Stimulated activated CD8-positive, alpha-beta memory T cell treated with anti-CD3 and anti-CD28 coated beads, Interleukin-7, amount 100 ng/mL, for 48 hours (primary cell): ENCODE measurements at places on chromosomes 1 and 21.

DNA sequence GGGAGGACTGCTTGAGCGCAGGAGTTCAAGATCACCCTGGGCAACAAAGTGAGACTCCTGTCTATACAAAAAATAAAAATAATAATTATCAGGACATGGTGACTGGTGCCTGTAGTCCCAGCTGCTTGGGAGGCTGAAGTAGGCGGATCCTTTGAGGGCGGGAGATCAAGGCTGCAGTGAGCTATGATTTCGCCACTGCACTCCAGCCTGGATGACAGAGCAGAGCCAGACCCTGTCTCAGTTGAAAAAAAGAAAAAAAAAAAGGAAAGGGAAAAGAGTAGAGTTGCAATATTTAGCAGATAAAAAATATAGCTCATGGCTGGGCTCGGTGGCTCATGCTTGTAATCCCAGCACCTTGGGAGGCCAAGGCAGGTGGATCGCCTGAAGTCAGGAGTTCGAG is 3.3 kb upstream of the S1PR1 start:
- no peak for DNase-seq

DNA sequence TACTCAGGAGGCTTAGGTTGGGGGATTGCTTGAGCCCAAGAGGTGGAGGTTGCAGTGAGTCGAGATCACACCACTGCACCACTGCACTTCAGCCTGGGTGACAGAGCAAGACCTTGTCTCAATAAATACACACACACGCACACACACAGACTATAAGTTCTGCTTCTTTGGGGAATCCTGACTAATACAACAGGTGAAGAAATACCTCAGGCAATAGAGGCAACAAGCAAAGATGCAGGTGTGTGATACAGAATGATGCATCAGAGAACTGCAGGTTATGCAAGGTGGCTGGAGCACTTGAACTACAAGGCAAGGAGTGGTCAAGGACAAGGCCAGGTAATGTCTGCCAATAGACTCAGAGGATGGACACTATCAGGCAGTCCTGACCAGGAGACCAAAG is 117.6 kb upstream of the ZNF678 start:
- no peak for DNase-seq

DNA sequence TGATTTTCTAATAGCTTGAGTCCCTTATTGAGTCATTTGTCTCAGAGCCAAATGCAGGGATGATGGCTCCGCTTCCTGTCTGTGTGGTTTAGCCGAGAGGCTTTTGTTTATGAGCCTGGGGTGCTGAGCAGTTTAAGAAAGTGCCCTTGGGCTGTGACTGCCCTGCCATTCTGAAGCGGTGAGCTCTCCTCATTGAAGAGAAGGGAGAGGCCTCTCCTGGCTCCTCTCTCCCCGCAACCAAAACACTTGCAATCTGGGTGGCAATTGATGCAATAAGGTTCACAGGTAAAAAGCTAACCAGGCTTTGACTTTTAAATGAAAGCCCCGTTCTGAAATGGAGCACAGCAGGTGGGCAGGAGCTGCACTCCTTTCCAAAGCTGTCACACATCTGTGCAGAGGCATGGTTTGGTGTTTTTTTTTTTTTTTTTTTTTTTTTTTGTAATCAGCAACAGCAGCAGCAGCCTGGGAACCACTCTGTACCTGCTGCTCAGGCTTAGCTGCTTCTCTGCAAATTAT is 403.7 kb downstream of the SIPA1L2 start:
- no peak for DNase-seq

GRCh38 chr1:165356876-165357275 is 361 bp upstream of the LMX1A start:
- no peak for DNase-seq

GRCh38 chr1:228174482-228175315 is 9.1 kb downstream of the IBA57 start:
- DNase-seq: no peak

- no peak for DNase-seq
These were observed 278.5 kb downstream of the KCNH1 start for GRCh38 chr1:210855440-210855839.

DNA sequence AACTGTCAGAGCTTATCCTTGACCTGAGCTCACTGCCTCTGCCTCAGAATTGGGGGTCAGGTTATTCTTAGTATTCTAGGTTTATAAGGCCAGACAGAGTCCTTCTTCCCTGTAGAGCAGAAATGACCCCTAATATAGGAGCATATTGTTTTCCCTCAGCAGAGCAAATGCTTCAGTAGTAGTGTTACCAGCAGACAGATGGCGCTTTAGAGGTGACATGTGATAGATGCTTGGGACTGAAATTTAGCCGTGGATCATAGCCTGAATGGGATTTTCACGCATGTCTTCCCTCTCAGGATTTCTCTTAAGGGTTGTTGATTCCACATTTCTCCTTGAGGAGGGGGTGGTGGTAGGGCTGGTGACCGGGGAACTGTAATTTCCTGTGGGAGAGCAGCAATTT is 24.5 kb downstream of the ADARB1 start:
- DNase-seq: no peak

- no peak for DNase-seq
These were observed 59.4 kb downstream of the GPR137B start for GRCh38 chr1:236201786-236202185.

DNA sequence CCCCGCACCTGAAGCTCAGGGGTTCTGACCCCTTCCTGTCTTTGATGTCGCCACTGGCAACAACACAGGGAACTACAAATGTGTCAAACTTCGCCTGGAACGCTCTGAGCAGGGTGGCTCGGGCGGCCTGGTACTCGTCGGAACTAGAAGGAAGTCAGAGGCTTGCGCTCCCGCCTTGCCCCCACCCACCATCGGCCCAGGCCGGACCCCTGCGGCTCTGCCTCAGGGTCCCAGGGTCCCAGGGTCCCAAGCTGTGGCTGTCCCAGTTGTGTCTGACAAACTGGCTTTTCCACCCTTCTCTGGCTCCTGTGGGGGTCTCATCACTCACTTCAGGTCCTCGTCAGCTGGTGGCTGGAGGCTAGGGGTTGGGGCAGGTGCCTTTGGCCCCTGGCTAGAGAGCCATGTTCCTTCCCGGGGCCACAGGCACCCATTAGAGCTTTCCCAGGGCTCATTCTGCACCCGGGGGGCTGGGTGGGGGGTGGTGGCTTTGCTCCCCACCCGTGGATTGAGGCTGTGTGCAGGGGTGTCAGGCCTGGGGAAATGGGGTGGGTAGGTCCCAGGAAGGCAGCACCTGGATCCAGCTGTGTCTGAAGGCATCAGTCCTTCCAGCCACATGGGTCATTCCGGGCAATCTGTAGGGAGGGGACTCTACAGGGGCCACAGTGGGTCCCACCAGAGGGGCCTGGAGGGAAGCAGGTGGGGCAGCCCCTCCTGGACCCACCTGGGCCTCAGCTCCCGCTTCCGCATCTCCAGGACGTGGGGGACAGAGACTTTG is 8.0 kb upstream of the TMEM52 start:
- no peak for DNase-seq

DNA sequence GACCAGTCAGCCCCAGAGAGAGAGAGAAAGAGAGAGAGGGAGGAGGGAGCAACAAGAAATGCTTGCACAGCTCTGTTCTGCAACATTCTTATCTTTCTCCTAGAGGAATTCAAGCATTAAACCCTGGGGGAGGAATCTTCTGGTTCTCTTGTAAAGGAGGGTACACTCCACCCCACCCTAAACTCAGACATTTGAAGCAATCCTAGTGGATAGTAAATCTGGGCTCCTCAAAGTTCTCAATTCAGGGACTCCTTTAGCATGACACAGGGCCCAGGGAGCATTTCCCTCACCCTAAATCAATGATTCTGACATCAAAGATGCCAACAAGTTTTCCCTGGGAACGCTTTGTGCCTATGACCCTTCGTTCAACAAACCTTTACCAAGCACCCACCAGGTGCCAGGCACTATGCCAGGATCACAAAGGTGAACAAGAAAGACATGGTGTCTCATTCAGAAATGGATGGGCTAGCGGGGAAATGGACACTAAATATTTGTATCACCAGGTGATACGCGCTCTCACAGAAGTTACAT is 11.9 kb upstream of the CAPN2 start:
- DNase-seq: no peak

- DNase-seq: no peak
These were observed 17.2 kb downstream of the OMA1 start for GRCh38 chr1:58529284-58529683.

- no peak for DNase-seq
These were observed 124.9 kb upstream of the PLXNA2 start for GRCh38 chr1:208369045-208369444.

DNA sequence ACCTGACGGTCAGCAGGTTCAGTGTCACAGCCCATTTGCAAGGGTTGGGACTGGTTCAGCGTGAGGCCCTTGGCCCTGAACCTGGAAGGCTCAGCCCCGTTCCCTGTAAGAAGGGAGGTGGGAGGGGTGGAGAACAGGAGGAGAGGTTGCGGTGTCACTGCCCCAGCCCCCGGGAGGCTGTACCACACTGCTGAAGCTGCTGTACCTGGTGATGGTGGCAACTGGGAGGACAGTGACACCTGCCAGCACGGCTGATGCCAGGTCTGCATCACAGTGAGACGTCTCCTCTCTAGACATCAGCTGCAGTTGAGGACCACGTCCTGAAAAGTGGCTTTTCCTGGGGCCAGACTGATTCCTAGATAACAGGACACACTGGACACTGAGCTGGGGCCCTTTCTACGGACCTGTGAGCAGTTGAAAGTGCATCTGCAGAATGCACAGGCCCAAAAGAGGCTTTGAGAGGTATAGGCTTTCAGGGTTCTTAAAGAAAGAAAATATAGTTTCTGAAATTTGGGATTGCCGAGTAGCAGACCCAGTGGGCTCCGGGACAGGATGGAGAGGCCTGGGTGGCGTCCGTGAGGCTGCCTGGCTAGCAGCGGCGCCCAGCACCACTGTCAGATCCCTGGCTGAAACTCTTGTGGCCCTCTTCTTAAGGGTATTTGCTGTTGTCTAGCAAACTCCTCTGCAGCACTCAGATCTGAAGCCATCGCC is 47.7 kb downstream of the COQ8A start:
- no peak for DNase-seq

- no peak for DNase-seq
These were observed 112.5 kb upstream of the F3 start for GRCh38 chr1:94654031-94654430.

- no peak for DNase-seq
These were observed 6.8 kb upstream of the IFI6 start for GRCh38 chr1:27678747-27679146.

GRCh38 chr21:37230632-37231248 is 36.4 kb downstream of the VPS26C start:
- DNase-seq: no peak

DNA sequence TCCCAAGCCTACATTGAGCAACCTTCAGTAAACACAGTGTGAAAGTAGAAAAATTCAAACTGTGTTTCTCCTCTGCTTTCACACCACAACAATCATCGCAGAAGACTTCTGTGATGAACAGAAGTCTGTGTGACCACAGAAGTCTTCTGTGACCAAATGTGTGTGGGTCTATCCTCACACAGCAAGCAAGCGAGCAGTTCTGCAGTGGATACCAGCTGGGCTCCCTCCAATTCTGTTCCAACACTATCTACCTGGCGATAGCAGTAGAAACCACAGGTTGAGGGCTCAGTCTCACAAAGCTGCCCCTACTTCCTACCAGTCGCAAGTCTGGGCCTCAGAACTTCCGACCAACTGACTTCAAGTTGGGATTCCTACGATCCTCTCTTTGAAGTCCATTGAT is 21.0 kb upstream of the RAP1A start:
- DNase-seq: no peak

- no peak for DNase-seq
These were observed 761 bp downstream of the TNNT2 start for GRCh38 chr1:201376464-201377374.

DNA sequence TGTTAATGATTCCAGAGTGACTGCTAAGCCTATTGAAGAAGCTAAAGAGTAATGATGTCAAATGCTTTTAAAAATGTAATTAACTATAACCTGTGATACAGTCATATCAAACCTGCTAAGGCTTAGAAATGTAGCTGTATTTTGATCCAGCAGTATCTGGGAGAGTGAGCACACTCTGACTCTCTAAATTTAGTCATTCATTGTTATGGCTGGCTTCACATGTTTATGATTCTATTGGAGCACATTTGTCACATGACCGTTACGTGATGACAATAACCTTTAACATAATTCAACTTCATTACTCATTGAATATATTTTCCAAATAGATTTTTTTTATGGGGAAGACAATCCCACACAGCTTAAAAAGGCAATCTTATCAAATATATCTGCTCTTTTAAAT is 587.1 kb downstream of the LMO4 start:
- DNase-seq: no peak

DNA sequence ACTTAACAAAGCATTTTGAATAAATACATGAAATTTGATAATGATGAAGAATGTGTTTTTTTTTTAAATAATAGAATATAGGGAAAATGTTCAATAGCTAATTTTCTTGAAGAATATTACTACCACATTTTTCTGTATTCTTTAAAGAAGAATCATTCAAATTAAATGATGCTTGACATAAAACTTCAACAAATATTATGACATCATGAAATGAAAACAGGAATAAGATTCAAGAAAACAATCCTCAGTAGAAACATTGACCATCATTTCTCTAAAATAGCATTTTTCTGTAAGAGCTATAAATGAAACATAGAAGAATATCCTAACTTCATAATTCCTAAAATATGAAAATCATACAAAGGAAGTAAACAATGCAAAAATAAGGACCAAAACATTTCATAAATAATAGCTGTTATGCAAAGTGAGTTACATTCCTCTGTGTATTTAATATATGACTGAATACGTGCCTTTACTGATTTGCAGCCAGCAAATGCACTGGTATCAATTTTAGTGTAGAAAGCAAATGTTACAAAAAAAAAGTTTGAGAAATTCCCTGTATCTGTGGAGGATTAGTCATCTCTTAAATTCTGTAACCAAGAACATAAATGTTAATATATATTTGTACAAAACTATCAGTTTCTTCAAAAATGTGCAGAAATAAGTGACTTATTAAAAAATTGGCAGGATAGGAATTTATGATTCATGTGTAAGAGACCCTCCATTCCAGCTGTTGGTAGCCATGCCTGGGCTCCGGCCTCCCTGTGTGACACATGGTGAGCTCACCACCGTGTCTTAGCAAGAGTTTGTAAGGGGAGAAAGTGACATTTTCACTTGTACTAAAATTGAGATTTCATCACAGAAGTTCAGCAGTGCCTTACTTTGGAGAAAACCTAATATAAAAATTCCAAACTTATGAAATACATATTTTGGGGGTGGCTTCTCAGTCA is 15.0 kb upstream of the PTPN14 start:
- DNase-seq: no peak

DNA sequence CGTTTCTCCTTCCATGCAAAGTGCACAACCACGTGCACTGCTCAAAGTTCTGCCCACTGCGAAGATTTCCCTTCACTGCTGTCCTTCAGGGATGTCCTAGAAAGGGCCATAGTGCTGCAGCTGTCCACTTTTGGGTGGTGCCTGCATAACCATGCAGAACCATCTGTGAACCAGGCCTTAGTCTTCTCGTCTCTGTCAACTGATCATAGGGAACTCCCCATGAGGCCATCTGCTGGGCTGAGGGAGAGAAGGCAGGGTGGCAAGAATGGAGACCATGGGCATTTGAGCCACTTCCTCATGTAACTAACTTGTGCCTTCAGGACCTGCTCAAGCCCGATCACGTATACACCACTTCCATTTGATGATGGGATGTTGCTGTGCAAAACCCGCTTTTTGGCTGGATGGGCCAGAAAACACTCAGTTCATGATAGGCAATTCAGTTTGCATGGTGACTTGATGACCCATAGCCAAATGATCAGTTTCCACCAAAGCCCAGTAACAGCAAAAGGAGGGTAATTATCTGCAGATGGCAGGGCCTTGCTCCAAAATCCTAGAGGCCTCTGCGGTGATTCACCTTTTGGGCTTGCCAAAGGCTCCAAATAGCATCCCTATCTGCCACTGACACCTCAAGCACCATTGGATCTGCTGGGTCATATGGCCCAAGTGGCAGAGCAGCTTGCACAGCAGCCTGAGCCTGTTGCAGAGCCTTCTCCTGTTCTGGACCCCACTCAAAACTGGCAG is 9.5 kb downstream of the ST6GALNAC5 start:
- DNase-seq: no peak
